ENCODE measurements at places on chromosomes 5 and 9.

DNA sequence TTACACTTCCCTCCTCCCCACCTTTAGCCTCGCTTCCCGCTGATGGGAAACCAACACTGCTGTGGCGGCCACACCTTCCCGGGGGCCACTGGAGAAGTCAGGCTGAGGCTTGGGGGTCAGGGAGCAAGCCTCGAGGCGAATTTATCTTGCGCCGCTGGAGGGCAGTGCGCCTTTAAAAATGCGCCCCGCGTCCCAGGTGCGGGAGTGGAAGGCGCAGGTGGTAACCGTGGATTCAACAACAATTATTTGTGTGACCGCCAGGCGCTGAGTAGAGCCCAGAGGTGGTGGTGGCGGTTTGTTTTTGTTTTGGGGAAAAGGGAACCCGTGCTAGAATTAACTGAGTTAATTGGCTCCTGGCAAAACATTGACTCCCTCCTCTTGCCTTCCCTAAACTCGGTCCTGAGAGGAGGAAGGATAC lies 1.1 kb downstream of the CFAP77 start:
- no peak for DNase-seq

- DNase-seq: no peak
Measured at GRCh38 chr9:8096091-8096490, 296.5 kb upstream of the DMAC1 start.

DNA sequence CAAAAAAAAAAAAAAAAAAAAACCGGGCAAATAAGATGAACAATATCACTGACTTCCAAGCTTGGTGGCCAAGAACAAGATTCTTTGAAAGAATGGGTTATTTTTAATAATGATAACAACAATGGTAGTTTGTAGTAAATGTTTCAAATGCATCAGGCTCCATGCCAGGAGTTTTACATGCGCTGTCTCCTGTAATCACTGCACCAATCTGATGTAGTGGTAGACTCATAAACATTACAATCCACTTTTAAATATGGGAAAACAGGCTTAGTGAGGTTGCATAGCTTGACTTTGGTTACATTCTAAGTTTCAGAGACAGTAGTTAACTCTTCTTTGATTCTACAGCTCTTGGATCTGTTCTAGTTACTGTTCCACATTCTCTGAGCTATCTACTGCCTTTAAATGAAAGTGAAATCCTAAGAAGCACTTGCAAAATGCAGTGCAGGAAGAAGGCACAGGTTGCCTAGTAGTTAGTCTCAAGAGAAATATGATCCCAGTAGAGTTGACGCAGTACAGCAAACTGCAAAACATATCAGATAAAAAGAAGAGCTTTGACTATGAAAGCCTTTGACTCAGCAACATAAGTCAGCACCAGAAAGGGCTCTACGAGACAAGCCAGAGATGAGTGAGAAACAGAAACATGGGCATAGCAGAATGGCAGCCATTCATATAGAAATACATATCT lies 62.1 kb downstream of the PDE4D start:
- no peak for DNase-seq

DNA sequence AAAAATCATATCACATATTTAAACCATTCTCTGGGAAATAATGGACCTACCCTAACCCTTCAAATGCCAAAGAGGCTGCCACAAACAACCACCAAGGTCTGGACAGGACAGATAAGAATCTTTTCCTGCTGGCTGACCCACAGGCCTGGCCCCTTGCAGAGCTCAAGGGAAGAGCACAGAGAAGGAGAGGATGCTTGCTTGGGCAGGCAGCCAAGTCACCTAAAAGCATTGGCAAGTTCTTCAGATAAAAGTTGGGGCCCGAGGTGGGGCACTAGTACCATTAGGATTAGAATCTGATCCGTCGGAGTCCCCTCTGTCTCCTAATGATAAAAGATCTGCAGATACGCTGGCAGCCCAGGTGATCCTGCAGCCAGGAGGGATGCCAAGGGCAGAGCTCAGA lies 176.6 kb downstream of the GABBR2 start:
- no peak for DNase-seq

DNA sequence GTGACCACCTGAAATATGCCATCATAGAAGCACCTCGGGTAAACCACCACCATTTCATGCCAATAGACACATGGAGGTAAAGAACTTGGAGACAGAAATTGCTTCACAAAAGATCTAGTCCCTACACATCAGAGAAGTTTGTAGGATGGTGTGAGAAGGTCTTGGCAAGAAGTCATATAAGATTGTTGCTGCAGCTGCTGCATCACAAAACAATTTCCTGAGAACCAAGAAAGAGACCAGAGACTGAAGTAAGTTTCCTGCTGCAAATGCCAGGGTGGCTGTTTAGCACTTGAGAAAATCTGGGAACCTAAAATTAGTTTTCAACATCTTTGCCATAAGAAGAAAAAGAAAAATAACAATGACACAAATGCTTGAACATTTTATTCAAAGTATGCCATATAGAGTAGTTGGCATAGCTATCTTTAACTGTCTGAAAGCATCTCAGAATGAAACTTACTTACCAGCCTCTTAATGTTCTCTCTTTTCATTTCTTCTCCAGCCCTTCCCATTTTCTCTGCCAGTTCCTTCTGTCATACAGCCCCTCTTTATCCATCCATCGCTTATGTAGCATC lies 114.3 kb downstream of the KCTD16 start:
- DNase-seq: no peak

DNA sequence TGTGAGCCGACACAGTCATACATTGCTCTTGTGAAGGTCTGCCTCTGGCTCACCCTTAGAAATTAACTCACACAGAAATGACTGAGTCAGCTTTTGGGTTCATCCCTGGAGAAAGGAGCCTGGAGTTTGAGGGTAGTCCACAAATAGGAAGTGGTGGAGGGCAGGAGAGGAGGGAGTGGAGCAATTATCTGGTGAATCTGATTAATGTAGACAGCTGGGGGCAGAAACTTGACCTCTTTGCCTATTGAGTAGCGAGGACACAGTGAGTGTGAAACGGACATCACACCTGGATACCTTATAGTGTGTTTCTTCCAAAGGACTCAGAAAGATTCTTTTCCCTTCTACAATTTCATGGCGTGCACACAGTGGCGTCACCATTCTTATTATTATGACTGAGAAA lies 48.5 kb upstream of the MSX2 start:
- no peak for DNase-seq

- peak; percentile 10 for DNase-seq
Measured at GRCh38 chr5:119355685-119356611, at the start of gene TNFAIP8. Gene TNFAIP8, plus strand, starts transcription at chr5:119356019. Its CDS starts 72 bp downstream, at chr5:119356091.

- no peak for DNase-seq
Measured at GRCh38 chr9:130887494-130888144, 9.0 kb downstream of the QRFP start.

GRCh38 chr9:131174681-131175239 lies 49.4 kb downstream of the NUP214 start:
- DNase-seq: no peak

DNA sequence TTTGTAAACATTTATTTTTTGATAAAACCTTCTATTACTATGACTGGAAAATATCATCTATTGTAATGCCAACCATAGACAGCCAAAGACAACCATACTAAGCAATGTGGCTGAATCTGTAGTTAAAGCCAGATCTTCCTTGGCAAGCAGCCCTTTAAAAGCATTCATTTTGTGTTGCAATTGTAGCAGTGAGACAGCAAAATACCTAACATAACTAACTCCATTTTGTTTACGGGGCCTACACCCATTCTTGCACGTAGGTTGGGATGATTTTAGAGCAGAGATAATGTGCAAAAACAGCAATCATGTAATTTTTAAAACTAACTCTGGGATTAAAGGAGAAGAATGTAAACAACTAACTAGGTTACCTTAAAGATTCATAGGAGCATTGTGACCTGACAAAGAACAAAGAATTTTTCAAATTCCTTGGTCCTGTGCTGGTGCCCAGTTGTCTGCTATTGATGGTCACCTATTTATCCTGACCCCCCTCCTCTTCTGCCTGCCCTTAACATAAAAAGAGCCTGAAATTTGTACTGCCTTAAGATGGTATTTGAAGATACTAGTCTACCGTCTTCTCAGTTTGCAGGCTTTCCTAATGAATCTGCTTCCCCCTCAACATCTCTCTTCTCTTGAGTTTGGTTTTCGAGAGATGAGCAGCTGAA lies 10.6 kb downstream of the IFNA1 start:
- no peak for DNase-seq

GRCh38 chr9:110007477-110008270 lies 200.3 kb downstream of the C9orf152 start:
- no peak for DNase-seq

- no peak for DNase-seq
Measured at GRCh38 chr9:81207651-81208050, 481.7 kb downstream of the TLE1 start.

DNA sequence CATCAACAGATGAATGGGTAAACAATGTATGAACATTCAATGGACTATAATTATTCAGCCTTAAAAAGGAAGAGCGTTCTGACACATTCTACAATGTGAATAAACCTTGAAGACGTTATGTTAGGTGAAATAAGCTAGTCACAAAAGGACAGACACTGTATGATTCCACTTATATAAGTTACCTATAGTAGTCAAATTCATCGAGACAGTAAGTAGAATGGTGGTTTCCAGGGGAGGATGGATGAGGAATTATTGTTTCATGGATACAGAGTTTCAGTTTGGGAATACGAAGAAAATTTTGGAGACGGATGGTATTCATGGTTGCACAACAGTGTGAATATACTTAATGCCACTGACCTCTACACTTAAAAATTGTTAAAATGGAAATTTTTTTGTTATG lies 216.4 kb downstream of the CACNA1B start:
- no peak for DNase-seq

- DNase-seq: no peak
Measured at GRCh38 chr9:120655005-120655622, 59.2 kb downstream of the MEGF9 start.

DNA sequence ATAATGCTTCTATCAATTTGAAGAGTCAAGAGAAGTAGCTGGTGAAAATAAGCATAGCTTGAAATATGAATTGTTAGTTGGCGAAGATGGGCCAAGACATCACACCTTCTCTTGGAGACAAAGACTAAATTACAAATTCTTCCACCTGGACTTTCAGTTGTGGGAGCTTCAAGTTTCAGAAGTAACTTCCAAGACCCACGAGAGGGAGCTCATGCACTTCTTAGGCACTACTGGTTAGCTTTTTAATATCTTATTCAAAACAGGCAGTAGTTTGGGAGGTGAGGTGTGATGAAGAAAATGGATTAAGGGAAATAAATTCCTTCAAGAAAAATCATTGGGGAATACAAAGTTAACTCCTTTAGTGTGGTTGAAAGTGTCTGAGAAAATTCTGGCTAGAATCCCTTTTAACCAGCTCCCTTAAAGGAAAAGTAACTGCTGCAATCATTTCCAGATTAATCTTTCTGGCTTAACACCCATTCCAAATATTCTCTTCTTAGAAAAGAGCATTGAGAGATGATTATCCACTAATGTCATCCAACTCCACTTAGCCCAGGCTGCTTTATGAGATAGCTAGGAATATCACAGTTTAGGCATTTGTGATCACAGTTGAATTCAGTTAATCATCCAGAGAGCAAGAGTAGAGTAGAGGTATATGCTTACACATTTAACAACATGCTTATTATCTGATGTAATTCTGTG lies 139.5 kb upstream of the DMRTA1 start:
- DNase-seq: no peak

GRCh38 chr5:174363934-174364333 lies 318.4 kb downstream of the NSG2 start:
- no peak for DNase-seq

DNA sequence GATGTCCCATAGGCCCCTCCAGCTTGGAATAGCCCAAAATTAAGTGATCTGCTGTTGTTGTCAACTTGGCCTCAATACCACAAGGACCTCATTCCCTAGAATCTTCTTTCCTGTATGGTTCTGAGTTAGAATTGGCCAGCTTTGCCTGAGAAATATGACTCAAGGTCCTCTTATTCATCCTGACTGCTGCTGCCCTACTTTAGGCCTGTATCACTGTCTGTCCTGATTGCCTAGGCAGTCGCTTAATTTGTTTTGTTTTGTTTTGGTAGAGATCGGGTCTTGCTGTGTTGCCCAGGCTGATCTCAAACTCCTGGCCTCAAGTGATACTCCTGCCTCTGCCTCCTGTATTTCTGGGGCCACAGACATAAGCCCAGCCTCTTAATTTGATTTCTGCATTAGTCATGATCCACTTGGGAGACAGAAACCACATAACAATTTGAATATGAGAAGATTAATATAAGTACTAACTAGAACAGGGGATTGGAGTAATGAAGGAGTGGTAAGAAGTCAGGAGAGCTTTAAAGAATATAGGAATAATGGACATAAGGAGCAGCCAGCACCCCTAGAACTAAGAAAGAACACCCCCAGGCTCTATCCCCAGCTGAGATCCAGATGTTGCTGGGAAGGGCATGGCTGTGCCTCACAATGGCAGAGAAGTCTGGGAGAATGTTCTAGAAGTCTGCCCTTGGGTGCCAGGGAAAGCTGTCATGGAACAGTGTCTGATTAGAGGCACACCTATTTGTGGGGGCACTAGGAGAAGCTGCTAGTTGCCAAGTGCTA lies 4.6 kb downstream of the TEX53 start:
- no peak for DNase-seq

DNA sequence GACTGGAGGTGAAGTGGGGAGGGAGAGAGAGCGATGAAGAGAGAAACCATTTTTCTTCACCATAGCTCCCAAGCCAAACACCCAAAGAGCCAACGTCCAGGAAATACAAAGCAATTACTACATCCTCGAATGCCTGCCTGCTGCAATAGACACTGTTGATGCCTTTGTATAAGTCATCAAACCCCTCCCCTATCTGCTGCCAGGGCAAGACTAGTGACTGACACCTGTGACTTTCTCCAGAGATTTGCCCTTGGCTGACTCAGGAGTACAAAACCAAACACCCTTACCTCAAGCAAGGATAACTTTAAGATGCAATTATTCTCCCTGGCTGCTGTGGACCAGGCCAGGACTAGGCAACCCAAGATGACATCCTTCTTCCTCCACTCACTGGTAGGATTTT lies 81.8 kb upstream of the RASA1 start:
- no peak for DNase-seq

DNA sequence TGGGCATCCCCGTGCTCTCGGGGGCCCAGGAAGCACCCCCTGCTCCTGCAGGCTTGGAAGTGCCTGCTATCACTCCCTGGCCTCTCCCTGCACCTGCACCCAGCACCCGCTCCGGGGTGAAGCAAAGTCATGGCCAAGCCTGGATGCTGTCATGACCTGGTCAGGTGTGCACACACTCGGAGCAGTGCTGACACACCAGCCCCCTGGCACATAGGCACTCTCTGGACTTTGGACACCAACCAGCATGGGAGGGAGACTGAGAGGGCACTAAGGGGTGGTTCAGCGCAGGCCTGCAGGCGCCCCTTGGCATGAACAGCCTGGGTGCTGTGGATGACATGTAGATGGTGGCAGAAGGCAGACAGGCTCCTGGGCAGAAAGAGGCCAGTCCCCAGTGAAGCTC lies 158.6 kb downstream of the GHR start:
- DNase-seq: no peak
